ENCODE measurements at places on chromosomes 5 and 9.

DNA sequence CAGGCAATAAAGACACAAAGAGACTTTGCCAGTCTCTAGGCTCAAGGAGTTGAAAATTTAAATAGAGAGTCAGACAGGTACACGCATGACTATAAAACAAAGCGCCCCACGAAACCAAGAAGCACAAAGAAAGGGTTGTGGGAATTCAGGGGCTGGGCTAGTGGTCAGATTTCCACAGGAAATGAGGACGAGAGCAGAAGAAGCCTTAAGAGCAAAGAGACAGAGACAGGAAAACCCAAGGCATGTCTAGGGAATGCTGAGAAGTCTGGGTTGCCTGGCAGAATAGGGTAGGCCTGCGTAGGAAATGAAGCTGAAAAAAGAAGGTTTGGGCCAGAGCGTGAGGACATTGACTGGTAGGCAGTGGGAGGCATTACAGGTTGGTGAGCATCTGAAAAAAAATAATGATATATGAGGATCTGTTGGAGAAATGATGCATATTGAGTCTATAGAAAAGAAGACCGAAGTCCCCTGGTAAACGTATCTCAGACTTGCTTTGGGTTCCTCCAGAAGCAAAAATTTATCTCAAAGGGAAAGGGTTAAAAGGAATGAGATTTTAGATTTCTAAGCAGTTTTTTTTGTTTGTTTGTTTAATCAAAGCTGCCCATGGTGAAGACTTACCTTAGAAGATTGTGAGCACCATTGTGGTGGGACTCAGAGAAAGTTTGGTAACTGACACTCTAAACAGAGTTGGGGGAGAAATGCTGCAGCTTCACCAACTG, 51.8 kb downstream of the SLC1A3 start:
- DNase-seq, result no peak

DNA sequence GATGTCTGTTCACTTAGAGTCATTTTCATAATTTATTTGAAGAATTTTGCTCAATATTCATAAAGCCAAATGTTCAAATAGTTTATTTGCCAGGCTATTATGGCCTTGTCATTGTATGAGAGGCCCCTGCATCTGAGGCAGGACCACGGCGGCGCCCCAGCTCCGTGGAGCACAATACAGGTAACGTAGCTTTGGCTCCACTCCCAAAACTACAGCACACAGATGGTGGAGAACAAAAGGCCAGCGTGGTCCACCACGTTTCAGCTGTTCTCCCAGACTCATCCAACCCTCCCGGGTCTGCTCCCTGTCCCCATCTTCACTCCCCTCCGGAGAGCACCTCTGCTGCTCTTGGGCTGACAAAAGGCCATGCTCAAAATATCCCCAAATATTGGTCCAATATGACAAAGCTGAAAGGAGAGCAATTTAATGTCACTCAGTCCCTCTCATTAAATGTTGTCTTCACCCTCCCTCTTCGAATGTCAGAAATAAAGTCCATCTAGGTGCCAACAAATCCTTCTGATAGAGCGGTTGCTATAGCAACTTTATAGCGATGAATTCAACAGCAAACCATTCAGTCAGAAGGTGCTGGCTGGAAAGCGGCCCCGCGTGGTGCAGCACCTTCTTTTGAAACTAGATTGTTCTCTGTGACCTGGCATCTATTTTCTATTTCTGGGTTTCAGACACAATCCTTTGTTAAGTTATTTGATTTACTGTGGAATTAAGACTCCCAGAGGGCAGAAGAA, 504.3 kb downstream of the ARHGEF28 start:
- no peak for DNase-seq

GRCh38 chr9:138095813-138096518, 218.4 kb downstream of the CACNA1B start:
- DNase-seq, result no peak

DNA sequence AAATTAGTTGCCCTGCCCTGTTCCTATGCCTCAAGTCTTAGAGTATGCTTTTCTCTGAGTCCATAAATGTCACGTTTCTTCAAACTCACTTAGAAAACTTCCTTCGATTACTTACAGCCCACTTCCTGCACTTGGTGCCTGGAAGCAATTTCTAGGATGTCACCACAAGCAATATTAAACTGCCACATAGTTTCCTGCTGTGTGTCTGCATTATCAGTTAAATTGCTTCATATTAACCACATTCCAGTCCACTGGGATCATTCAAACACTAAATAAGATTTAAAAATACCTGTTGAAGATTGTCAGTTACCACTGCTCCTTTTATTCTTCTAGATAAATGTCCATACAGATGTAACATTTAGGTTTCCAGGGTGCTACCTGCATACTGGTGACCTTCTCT, 4.1 kb downstream of the DENND1A start:
- DNase-seq, result no peak

- no peak for DNase-seq
Measured at GRCh38 chr9:98491828-98492227, 216.9 kb downstream of the GABBR2 start.

DNA sequence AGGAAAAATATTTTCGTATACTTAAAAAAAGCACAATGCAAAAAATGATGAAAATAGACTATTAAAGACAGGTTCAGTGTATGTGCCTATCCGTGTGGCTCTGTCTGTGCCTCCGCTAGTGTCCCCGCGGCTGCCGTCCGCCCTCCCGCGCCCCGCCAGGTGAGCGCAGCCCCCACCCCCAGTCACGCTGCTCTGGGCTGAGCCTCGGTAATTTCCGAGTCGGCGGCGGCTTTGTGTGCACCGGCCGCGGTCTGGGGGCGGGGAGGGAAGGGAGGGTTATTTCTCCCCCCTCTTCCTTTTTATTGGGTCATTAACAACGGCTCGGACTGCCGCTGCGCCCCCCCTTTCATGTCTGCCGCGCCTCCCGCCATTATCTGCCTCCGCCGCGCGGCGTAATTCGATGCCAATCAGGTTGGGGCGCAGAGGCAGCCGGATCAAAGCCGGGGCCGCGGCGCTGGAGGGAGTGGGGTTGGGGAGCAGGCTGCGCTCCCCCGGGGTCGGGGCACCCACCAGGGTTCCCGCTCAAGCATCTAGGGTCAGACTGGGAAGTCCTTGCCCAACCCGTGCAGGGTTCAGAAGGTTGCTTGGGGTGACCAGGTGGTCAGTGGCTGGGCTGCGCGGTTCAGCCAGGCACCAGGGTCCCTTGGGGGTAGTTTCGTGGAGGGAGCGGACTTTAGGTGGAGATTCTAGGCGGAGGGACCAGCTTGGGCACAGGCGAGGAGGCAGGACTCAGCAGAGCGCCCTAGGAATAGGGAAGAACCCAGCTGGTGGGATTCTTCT, 39.5 kb upstream of the PSD2 start:
- DNase-seq, result no peak

DNA sequence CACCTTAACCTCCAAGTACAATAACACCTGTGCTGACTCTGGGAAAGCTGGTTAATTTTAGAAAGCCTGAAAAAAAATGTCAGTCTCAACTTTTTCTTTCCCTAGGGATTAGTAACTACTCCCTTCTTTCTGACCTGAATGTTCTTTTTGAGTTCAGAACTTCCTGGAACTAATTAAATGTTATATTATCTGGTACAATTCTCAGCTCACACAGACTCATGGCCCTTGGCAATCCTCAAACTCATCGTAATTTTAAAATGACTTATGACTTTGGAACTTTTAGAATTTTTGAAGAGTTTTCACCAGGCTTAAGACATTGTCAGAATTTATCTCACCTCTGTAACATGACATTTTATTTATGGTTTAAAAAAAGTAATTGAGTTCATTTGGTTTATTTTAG, 315.0 kb downstream of the FER start:
- no peak for DNase-seq

GRCh38 chr5:54136516-54137440, 173.6 kb downstream of the ARL15 start:
- DNase-seq, result no peak

DNA sequence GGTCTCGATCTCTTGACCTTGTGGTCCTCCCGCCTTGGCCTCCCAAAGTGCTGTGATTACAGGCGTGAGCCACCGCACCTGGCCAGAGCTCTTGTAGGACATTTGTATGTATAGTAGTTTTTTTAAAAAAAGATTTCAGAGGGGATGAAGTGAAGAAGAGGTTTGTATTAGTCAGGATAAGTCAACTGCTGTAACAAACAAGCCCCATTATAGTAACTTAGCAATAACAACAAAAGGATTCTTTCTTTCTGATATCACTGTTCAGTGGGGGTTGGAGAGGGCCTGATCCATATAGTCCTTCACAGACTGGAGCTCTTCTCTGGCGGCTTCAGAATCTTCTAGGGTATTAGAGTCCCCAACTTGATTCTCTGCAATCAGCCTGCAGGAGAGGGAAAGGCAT, 50.7 kb upstream of the IL6ST start:
- no peak for DNase-seq

DNA sequence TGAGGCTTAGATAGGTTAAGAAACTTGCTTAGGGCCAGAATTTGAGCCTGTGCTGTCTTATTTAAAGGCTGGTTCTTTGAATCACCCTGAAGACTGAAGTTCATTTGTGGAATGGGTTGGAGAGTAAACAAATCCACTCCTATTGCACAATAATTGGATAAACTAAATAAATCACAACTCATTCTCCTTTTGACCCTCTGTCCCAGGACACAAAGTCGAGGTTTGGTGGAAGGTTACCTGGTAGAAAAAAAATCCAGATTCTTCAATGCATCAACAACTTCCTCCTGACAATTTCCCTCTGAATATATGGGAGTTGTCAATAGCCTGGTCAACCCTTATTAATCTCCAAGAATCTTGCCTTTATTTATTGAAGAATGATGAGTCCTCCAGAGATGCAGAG, 28.9 kb downstream of the TBC1D2 start:
- DNase-seq, result no peak

DNA sequence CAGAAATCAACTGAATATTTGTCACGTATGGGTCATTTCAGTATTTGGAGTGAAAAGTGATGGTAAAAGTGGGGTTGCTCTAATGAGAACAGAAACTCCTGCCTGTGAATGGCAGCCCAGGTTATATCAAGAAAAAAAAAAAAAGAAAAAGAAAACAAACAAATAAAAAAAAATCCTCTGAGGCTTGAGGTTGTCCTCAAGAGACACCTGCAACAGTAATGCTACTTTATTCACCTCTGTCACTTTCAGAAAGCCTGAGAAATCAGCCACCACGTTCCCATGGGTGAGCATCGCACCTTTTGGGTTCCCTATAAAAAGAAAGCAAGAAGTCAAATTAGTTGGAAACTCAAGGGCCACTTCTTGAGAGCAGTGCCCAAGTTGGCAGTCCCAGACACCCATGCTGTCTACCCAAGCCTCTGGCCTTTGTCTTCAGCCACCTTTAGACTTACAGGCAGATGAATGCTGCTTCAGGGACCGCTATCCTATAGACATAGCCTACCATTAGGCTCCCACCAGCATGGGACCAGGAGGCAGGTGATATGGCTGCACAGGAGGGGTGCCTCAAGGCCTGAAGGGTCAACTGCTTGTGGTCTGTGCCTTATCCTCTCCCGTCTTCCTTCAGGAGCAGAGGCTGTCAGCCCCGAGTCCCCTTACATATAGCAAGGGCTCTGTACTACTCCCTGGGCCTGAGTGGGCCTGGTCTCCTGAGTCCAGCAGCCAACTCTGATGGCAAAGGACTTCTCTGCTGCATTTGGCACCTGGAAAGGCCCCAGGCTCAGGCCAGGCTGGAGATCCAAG, 31.1 kb upstream of the MEIKIN start:
- no peak for DNase-seq

GRCh38 chr5:163023846-163024245, 413.5 kb upstream of the CCNG1 start:
- no peak for DNase-seq

DNA sequence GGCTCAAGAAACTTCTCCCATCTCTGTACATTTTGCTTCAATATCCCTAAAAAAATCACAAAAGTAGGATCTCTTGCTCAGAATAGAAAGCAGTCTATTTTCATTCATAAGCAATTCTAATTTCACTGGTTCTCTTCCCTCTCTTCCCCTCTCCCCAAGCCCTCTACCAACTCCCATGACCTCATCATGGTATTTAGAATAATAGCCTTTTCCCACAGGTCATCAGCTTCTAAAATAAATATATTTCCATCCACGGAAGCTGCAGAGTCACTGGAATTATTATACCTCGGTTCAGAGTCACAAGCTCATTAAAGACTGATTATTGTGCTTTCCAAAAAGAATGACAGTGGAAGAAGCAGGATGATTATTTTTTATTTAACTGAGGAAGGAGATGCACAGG, 84.2 kb upstream of the ADRA1B start:
- DNase-seq, result no peak

GRCh38 chr5:129945028-129945427, 40.8 kb downstream of the CHSY3 start:
- DNase-seq, result no peak

GRCh38 chr9:70746760-70747159, 332.3 kb upstream of the KLF9 start:
- no peak for DNase-seq

- DNase-seq, result no peak
Measured at GRCh38 chr9:98310752-98311392, 55.4 kb upstream of the TBC1D2 start.

DNA sequence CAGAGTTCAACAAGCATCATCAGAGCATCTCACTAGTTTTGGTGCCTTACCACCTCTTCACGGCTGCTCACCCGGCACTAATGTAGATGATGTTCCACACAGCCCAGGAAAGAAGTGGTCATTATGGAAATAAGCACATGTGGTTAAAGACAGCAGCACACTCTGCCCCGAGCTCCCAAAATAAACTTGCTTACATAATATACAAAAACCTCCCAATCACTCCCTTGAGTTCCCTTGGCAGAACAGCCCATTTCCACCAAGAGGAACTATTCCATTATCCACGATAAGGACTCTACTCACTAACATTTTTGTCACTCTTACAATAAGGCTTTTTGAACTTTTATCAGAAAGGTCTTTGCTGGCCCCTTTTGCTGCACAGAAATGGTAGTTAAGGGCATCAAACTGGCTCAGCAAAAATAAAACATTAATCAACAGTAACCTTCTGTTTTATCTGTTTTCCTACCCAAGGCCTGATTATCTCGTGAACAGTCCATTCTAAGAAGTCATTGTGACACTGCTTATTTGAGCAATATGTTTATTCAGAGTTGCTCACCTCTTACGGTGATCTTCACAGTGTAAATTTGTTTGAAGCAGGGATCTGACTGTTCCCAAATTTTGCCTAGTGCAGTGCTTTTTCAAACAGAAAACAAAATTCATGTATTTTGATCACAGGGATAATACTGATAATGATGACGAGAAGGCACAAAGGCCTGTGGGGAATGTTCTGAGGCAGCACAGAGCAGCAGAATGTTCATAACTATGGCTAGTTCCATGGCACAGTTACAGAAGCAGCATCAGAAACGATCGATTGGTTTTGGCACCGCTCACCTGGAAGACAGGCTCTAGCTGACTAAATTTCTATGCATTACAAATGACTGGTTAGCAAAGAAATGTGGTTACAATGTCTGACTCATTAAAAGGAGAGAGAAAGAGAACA, 399.8 kb upstream of the PIK3R1 start:
- no peak for DNase-seq

DNA sequence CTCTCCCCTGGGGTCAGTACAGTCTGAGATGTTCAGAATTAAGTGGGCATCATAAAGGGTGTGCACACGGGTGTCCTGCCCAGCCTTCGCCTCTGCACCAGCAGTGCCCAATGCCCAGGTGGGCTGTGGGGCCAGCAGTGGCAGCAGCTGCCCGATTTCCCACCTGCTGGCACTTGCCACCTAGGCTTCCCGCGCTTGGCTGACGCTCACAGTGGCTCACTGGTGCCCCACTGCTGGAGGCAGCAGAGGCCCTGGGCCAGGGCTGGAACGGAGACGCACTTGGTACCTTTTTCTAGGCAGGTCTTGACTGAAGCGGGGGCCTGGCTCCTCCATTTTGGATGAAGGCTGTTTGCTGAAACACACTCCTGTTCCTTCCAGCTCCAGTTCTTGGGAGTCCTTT, 17.0 kb downstream of the MRNIP start:
- DNase-seq, result no peak

- peak; percentile 4 for DNase-seq
Measured at GRCh38 chr5:154276973-154277331, 86.4 kb downstream of the GALNT10 start.

GRCh38 chr5:66338828-66339227, 194.7 kb downstream of the SREK1 start:
- no peak for DNase-seq

Data from dermis blood vessel endothelial cell (primary cell).